ENCODE measurements at places on chromosomes 5 and 9.

DNA sequence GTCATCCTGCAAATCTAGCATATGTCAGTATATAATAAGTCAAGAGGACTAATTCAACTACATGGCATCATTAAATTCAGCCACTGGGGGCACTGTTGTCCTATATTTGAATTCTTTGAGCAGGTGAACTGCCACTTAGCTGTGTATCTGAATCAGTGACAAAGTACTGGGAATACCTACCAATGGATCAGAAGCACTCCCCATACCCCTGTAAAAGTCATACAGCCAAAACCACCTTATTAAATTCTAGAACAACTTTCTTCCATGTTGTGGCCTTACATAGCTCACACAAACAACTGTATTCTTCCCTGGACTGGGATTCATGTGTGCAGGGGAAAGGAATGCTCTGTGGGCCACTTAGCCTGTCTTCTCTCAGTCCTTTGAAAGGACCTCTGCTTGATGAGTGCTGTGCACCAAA lies 57.4 kb upstream of the PLPP6 start:
- peak; percentile 35 for DNase-seq

DNA sequence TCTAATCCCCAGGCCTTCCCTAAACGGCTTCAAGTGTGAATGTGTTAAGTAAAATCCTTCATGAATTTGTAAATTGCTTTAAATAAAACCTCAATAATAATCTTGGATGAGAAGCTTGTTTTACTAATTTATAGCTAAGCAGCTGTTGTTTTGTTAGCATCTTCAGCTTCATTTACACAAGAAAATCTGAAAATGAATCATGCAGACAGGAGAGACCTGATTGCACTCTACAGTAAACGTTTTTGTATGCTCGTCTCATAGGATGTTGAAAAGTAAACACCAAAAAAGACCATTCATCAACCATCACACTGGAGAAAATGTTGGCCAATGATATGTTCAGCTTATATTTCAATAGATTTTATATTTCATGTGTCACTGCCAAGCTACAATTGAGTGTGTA lies 40.4 kb upstream of the MAP3K1 start:
- DNase-seq = no peak

GRCh38 chr5:89686081-89686765 lies 723.3 kb downstream of the CETN3 start:
- DNase-seq = no peak

DNA sequence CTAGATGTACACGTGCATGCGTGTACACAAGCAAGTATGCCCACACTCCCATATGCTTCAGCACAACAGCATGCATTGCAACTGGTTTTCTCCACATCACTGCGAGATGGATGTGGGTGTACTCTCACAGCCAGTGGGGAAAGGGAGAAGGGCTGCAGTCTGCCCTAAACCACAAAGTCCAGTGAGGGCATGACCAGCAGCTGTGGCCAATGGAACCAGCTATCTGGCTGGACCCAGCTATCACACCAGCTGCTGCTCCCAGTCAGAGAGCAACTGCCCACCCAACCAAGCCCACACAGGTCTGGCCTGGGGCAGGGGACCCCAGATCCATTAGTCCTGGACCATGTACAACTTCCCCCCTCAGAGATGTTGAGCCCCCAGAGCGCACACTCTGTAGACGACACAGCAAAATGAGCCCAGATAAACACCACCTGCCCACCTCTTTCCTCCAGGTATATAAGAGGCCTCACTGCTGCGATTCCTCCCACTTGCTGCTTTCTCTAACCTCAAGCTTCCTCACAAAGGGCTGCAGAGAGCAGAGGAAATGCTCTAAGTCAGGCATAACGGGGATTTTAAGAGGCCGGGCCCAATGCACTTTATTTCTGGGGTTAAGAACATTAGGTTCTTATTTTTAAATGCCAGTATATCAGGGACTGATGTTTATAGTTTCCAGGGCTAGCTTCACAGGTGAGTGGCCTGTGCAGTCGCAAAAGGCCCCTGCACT lies 39.0 kb downstream of the SHB start:
- no peak for DNase-seq

DNA sequence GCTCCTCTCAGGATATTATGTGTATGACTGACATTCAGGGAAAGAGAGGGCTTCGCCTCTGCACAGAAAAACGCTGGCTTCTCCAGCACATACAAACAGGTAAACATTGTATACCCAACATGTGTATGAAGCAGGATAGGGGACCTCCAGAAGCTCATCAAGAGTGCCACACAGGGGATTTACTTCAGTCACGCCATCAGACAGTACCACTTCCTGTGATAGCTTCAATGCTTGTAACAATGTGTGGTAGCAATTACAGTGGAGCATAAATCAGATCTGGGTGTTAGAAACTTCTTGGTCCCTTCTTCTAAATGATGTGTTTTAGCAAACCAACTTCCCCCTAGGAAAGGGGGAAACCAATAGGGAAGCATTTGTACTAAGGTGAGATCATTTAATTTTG lies 160.8 kb downstream of the TSSK1B start:
- DNase-seq = no peak

- DNase-seq = no peak
Observed at GRCh38 chr5:133467826-133468463, 144.4 kb downstream of the FSTL4 start.

DNA sequence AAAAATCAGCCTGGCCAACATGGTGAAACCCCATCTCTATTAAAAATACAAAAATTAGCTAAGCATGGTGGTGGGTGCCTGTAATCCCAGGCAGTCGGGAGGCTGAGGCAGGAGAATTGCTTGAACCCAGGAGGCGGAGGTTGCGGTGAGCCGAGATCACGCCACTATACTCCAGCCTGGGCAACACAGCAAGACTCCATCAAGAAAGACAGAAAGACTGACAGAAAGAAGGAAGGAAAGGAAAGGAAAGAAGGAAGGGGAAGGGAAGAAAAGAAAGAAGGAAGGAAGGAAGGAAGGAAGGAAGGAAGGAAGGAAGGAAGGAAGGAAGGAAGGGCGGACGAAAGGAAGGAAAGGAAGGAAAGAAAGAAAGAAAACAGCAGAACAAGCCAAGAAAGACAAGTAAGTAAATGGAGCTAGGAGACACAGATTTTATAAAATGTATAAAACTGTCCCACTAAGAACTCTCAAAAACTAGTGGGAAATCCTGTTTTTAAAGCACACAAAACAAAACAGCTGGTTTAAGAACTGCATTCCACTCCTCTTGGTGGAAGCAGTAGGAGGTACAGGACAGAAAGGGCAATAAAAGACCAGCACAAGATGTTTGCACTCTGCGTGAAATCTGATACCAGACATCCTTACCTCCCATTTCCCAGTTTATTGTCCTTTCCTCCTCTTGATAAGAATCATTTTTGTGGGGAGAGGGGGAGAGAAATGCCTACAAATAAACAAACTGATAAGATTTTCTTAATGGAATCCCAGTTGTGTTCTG lies 46.7 kb downstream of the MYO10 start:
- no peak for DNase-seq

GRCh38 chr5:159955056-159955624 lies 38.9 kb downstream of the ADRA1B start:
- no peak for DNase-seq

DNA sequence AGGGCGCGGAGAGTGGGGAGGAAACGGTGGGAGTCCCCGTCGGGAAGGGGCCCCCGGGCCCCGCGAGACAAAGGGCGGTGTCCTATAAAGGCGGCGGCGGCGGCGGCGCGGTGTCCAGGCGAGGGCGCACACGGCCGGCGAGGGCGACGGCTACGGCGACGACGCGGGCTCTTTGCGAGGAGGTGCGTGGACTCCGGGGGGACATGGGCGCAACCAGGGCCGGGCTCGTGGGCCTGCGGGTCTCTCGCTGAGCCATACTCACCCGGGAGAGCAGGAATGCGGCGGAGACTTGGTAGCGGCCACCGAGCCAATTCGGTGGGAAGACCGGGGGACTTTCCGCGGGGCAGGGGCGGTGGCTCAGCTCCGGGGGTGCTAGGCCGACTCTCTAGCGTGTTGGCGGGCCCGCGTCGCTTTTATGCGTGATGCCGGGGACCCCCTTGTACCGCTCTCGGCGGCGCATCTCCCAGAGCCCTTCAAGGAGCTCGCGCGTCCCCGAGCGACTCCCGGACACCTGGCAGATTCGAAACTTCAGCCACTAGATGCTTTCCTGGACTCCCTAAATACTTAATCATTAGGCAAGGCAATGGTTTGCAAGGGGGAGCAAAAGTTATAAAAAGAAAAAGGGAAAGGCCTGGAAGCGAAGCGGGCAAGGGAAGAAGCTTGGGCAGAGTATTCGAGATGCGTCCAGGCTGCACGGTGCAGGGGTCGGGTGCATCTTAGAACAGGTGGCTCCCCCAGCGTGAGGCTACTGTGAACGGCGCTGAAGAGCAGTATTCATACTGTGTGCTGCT lies 5.9 kb upstream of the TAL2 start:
- DNase-seq = no peak

- DNase-seq = no peak
Observed at GRCh38 chr9:12785260-12785770, 10.5 kb downstream of the LURAP1L start.

- no peak for DNase-seq
Observed at GRCh38 chr5:54718656-54719055, 201.1 kb downstream of the SNX18 start.

DNA sequence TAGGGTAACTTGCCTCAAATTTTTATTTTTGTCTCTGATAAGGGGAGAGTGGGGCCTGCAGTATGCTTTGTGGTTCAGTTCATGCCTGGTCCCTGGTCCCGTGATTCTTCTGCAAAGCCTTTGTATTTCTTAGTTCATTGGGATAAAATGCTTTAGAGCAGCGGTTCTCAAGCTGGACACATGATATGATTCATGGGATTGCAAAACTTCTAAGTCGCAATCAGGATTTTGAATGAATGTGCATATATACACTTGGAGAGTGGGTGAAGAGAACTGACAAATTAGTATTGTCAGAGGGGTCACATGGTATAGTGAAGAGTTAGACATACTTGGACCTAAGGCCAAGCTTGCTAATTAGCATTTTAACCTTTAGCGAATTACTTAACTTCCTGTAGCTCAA lies 265.4 kb upstream of the KLF9 start:
- no peak for DNase-seq

- DNase-seq = no peak
Observed at GRCh38 chr5:171419688-171420430, 412 bp downstream of the FGF18 start.

DNA sequence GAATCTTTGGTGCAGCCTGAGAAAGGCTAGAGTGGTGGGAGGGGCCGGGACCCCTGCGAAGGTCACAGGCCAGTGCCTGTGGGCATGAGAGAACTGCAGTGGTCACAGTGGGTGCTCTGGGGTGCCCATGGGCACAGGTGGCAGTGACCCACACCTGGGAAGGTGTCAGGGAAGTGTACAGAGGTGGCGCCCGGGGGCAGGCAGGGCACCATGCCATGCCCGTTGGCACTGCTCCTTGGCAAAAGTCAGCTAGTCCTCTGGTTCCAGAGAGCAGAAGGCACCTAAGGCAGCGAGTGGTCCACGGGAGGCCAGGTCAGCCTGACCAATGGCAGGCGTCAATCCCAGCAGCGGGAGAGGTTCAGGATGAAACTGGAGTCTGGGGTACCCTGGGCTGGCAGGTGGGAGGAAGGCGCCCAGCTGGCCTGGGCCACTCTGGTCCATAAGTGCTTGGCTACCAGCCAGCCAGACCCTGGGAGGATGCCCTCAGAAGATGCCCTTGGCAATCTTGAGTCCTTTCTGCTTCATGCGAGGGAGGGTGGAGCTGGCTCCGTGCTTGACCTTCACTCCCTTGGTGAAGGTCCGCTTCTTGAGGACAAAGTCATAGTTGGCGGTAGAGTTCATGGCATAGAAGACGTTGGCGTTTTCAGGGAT lies 22.8 kb downstream of the RALGDS start:
- DNase-seq = no peak

Measured in stimulated activated CD4-positive, alpha-beta T cell treated with anti-CD3 and anti-CD28 coated beads, TNF-alpha, amount 100 ng/mL, for 1 hour (primary cell).